Neural crest cell (in vitro differentiated cells): ENCODE measurements at places on chromosomes 6 and 20. TPM values are rescaled to one million over a fixed set of nuclear protein-coding genes. Genes with fewer than 3 reads are reported as not detected.

DNA sequence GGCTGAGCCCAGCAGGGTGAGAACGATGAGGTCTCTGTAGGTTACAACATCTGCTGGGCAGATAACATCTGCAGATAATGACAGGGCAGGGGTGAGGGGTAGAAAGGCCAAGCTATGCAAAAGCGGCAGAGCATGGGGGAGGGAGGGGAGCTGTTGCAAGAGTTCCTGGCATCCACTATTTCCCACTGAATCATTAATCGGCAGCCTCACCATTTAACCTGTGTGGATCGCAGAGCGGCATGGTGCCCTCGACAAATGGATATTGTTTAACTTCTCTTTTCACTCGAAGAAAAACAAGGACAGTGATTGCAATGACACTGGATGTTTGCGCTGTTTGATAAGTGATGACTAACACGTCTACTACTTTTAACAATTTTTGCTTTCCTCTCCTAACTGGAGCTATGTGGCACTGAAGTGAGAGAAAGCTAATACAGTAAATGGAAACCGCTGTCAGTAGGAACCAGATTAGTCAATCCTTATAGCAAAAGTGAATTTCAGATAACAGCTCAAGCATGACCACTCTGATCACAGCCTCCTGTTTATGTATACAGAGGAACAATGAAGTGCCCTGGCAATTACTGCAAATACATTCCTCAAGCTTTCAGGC is 381.5 kb downstream of the TFAP2A start:
- DNase-seq = no peak
- no peaks in the 10 kb centered on the region for H3K36me3 ChIP-seq
- H3K4me1 ChIP-seq = peaks cover 15% of the 10 kb centered on the region
- no peak overlapping the region for H3K4me3 ChIP-seq

The FAM210B gene
- total RNA-seq = 30.8 and 33.2 TPM in 2 replicates

The FAM217B gene
- 47.9 and 49.9 TPM in 2 replicates for total RNA-seq

The PDE10A gene
- 23.7 and 26.2 TPM in 2 replicates for total RNA-seq

The PDE7B gene
- 0.58 and 0.61 TPM in 2 replicates for total RNA-seq

DNA sequence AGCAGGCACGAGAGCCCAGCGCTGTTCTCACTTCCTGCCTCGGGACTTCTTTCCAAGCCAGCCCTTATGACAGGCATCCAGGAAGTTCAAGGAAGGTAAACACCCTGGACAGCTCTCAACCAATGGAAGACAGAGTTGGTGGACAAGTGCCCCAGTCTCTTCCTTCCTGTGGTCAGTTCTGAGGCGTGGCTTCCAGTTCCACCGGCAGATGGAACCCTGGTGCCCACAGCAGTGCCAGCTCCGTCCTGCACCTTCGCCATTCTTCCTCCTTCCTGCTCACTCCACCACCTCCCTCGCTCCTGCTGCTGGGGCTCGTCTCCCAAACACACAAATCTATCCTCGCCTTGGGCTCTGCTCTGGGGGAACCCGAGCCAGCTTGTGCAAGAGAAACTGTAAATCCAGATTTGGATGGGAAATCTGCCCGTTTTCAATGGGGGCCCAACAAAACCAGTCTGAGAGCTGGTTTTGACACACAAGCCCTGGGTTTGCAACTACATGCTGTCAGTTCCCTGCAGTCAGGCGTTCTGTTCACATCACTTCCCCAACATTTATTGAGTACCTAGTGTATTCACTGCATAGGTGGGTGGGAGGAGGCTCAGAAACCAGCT is 162.7 kb downstream of the GRM4 start:
- no peak for DNase-seq
- no peak overlapping the region for H3K4me3 ChIP-seq

The DOP1A gene
- total RNA-seq = 17.8 and 18.4 TPM in 2 replicates

DNA sequence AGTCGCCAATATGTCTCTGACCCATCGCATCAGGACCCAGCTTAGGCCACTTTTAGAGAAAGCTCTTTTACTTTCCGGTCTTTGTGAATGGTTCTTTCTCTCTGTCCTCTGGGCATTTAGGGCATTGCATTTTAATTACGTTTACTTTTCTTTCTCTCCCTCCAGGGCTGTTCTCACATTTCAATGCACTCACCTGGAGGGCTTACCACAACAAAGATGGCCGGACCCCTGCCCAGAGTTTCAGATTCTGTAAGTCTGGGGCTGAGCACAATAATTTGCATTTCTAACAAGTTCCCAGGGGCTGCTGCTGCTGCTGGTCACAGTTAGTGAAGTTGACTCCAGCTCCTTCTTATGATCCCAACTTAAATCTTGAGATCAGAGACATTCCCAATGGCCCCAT is 3.0 kb downstream of the ANKRD66 start:
- no peaks in the 10 kb centered on the region for H3K36me3 ChIP-seq
- H3K4me1 ChIP-seq = no peaks in the 10 kb centered on the region
- DNase-seq = no peak
- H3K27ac ChIP-seq = no peak overlapping the region
- no peak overlapping the region for H3K4me3 ChIP-seq

DNA sequence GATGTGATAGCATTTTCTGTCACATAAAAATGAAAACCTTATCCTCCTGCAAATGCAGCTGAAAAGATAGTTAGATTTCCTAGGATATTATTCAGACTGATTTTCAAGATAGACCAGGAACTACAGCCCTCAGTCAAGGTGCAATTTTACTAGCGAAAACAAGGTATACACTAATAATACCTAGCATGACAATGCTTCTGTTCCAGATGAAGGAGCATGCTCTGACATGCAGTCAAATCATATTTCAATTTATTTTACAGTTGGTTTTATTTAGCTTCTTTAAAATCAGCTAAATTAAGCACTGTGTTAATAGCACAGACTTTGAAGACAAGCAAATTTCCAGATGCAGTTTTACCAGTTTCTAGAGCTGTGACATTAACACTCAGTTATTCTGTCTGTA is 14.2 kb upstream of the TNFAIP3 start:
- DNase-seq = no peak
- no peaks in the 10 kb centered on the region for H3K27me3 ChIP-seq
- H3K36me3 ChIP-seq = no peaks in the 10 kb centered on the region
- no peaks in the 10 kb centered on the region for H3K4me1 ChIP-seq
- H3K27ac ChIP-seq = no peak overlapping the region

DNA sequence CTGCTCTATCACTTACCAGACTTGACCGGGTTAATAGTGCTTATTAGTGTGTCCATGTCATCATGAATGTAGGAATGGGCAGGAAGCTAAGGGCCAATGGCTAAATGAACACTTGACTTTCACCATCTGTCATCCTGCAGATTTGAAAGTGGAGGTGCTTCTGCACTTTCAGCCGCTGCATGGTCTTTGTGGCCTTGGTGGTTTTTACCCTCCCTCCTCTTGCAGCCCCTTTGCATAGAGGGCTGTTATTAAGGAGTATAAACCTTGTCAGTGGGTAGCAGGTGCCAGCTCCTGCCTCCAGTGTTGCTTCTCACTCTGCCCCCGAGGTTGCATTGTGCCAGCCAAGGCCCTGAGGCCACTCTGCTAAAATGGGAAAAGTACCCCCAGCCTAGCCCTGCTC is 122.2 kb upstream of the TNFAIP3 start:
- H3K27ac ChIP-seq = no peak overlapping the region
- H3K27me3 ChIP-seq = no peaks in the 10 kb centered on the region
- peaks cover 12% of the 10 kb centered on the region for H3K4me1 ChIP-seq
- H3K36me3 ChIP-seq = no peaks in the 10 kb centered on the region
- no peak overlapping the region for H3K4me3 ChIP-seq

DNA sequence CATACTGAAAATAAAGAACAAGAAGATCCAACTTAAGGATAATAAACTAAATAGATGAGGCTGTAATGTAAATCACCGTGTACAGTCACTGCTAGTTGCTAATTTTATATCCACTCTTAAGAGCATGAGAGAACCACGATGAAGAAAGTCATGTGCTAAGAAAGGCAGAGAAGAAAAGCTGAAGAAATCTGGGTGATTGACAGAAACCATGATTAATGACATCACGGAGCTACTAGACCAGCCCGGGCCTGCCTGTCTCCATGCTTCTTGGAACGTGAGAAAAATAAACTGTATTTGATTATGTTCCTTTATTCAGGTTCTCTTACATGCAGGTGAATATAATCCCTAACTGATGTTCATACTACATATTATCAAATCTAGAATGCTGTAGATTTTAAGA is 84.2 kb upstream of the E2F3 start:
- H3K36me3 ChIP-seq = no peaks in the 10 kb centered on the region
- H3K4me1 ChIP-seq = no peaks in the 10 kb centered on the region
- DNase-seq = no peak
- peaks cover 3% of the 10 kb centered on the region for H3K27me3 ChIP-seq
- no peak overlapping the region for H3K27ac ChIP-seq

GRCh38 chr6:33607784-33608161 is 13.3 kb upstream of the ITPR3 start:
- peaks cover 64% of the 10 kb centered on the region for H3K4me1 ChIP-seq
- H3K4me3 ChIP-seq = no peak overlapping the region
- DNase-seq = no peak
- no peaks in the 10 kb centered on the region for H3K36me3 ChIP-seq
- peaks cover 2% of the 10 kb centered on the region for H3K27me3 ChIP-seq

The ASIP gene
- total RNA-seq = not detected in 2 replicates

- no peaks in the 10 kb centered on the region for H3K4me1 ChIP-seq
- no peak for DNase-seq
- H3K27ac ChIP-seq = no peak overlapping the region
- no peaks in the 10 kb centered on the region for H3K36me3 ChIP-seq
Observed at GRCh38 chr6:62298745-62299392, 12.8 kb upstream of the KHDRBS2 start.

The FAXC gene
- 25.0 and 26.7 TPM in 2 replicates for total RNA-seq

DNA sequence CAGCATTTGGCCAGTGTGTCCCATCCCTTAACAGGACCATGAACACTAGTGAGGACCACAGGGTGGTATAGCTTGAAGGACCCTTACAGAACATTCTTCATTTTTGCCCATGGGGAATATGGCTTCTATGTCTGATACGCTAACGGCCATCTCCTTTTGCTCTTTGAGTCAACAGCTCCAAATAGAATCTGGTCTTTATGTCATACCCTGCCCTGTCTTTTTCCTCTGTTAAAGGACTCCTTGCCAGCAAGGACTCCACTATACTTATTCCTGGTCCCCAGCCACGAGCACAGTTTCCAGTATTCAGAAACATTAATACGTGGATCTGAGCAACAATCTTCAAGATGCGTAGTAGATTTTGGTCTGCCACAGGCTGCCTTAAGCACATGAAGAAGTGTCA is 22.5 kb downstream of the SERPINB1 start:
- no peak for DNase-seq
- H3K27me3 ChIP-seq = no peaks in the 10 kb centered on the region
- no peaks in the 10 kb centered on the region for H3K4me1 ChIP-seq
- no peak overlapping the region for H3K4me3 ChIP-seq
- H3K36me3 ChIP-seq = peaks cover 14% of the 10 kb centered on the region

DNA sequence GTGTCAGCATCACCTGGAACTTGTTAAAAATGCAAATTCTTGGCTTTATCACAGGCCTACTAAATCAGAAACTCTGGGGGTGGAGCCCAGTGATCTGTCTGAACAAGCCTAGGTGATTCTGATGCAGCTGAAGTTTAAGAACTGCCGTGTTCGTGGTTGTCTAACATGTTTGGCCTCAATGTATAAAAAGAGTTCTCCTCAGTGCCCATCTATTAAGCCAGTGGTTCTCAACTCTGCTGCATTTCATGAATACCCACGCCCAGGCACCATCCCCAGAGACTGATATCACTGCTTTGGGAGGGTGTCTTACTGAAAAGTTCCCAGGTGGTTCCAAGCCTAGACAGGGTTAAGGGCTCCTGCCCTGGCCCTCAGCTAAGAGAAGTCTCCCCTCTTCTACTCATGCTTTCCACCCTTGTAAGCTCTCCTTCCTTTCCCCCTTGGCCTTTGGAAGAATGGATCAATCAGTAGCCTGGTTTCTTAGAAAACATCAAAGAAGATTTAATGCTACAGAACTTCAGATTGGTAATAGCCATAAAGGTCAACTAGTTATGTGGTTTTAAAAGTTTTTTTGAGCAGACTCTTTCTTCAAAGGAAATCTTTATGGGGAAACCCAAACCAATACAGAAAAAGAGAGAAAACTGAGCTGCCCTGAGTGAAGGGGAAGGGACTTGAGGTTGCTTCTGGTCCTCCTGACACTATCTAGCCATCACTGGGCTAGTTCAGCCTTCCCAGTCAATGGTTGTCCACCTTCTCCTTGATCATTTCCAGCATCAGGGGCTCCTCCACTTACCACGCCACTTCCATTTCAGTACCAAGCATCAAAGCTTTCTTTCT is 38.9 kb upstream of the TNFAIP3 start:
- no peaks in the 10 kb centered on the region for H3K27me3 ChIP-seq
- no peak overlapping the region for H3K4me3 ChIP-seq
- H3K36me3 ChIP-seq = no peaks in the 10 kb centered on the region
- DNase-seq = no peak
- H3K27ac ChIP-seq = no peak overlapping the region

The BPIFB4 gene
- not detected in 2 replicates for total RNA-seq

The GNMT gene
- total RNA-seq = 1.5 and 1.8 TPM in 2 replicates

DNA sequence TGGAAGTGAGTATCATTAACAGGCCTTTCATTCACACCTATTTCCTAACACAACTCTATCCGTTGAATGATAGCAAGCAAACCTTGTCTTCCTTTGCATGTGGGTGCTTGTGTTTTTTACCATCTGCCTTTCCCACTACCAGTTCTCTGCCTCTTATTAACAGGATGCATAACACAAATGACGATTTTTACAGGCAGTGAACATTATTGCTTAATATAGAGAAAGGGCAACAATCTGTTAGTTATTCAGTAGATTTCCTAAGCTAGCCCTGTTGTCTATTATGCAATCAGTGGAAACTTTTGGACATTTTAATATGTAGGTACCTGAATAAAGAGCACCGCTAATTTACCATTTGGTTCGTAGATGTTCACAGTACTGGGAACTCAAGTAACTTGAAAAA is 348.8 kb upstream of the PLCB4 start:
- H3K27me3 ChIP-seq = no peaks in the 10 kb centered on the region
- H3K36me3 ChIP-seq = peaks cover 6% of the 10 kb centered on the region
- H3K27ac ChIP-seq = no peak overlapping the region
- H3K4me3 ChIP-seq = no peak overlapping the region
- H3K4me1 ChIP-seq = no peaks in the 10 kb centered on the region
- no peak for DNase-seq

DNA sequence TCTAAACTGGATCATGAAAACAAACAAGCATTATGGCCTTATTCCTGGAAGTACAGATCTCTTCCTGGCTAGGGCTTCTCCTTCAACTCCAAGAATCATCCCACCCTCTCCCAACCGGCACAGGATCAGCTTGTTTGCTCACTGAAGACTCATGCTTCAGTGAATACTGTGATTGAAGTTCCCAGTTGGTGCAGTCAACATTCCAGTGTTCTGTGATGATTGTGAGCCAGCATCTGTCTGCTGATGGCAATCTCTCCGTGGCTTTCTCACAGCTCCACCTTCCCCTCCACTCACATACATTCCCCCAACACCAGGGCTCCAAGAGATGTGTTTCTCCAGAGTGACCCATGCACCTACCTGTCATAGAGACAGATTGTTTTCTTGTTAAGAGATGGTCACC is 421.3 kb upstream of the BTBD3 start:
- peaks cover 28% of the 10 kb centered on the region for H3K4me1 ChIP-seq
- no peak for DNase-seq
- no peak overlapping the region for H3K27ac ChIP-seq
- no peak overlapping the region for H3K4me3 ChIP-seq
- H3K27me3 ChIP-seq = no peaks in the 10 kb centered on the region
